ENCODE measurements at places on chromosomes 3 and 15. TPM values are rescaled to one million over a fixed set of nuclear protein-coding genes. Genes with fewer than 3 reads are reported as not detected.

Gene GBE1
- total RNA-seq = 27.7 TPM

Gene GABRB3
- total RNA-seq = 0.52 TPM

Gene IGF2BP2
- 135 TPM for total RNA-seq

Gene ACTC1
- total RNA-seq = not detected

Gene CCR2
- not detected for total RNA-seq

Gene STAB1
- total RNA-seq = 0.44 TPM

Gene CRYBG3
- 7.5 TPM for total RNA-seq

Gene CHCHD6
- total RNA-seq = 36.3 TPM

Gene USP3
- total RNA-seq = 61.6 TPM

Gene UTS2B
- 0.59 TPM for total RNA-seq

Gene FRMD4B
- 2.0 TPM for total RNA-seq

Gene GOLGA6A
- total RNA-seq = 0.39 TPM

Gene CAND2
- total RNA-seq = not detected

Gene INSYN1
- 2.0 TPM for total RNA-seq

Gene AMOTL2
- total RNA-seq = 54.0 TPM

Data from HCT116 (cell line).